ENCODE measurements at places on chromosomes 12 and 14.

GRCh38 chr12:12201274-12201758 lies 65.5 kb downstream of the LRP6 start:
- no peak for DNase-seq

DNA sequence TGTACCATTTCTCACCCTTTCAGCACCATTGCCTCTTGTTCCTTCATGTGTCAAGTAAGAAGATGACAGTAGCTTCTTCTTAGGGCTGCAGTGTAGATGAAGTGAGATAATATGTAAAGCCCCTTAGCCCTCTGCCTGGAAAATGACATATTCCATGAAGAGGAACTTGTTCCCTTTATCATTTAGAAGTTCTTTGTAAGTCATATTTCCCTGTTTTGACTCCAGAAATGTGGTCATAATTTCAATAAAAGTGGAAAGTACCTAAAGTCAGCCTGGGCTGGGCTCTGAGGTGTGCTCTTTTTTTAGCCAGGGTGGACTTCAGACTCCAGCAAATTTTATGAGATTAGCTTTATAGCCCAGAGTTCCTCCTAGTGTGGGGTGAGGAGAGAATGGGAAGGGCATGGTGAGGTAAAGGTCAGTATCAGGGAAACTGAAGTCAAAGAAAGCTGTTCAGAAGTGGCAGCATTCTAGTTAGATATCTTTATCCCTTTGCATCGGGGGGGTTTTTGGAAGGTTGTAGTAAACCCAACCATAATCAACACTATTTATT lies 92.5 kb downstream of the TMCC3 start:
- no peak for DNase-seq

- no peak for DNase-seq
Measured at GRCh38 chr12:53454707-53455106, 2.8 kb downstream of the PCBP2 start.

DNA sequence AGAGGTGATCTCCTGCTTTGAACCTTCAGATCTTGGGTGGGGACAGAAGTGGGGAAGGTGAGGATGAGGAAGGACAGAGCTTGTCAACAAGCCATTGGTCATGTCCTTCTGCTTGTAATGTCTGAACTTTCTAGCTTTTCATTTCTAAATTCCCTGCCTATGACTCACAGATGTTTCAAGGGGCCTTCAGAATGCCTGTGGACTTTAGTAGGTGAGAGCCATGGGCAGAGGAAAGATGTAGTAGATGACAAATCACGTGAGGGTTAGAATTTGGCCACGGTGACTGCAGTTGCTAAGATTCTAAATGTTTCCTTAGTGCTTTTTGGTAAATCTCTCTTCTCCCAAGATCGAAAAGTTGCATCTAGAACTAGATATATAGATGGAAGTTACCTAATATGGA lies 18.7 kb upstream of the CREBL2 start:
- no peak for DNase-seq

- no peak for DNase-seq
Measured at GRCh38 chr12:68451261-68452077, 119.3 kb upstream of the MDM1 start.

DNA sequence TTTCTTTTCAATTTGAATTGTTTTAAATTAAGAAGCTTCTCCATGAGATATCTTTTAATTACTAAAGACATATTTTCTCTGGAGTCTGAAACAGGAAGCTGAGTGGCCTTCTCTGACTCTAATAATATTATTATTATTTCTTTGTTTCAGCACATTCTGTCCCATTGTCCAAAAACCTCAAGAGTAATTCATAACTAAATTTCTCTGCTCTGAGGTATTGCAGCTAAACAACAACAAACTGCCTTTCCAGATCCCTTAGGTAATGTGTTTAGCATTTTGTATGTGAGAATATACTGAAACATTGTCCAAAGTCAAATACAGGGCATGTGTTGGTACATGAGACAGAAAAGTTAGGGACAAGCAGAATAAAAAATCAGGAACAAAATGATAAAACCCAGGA lies 199.0 kb upstream of the FAR2 start:
- DNase-seq: no peak

DNA sequence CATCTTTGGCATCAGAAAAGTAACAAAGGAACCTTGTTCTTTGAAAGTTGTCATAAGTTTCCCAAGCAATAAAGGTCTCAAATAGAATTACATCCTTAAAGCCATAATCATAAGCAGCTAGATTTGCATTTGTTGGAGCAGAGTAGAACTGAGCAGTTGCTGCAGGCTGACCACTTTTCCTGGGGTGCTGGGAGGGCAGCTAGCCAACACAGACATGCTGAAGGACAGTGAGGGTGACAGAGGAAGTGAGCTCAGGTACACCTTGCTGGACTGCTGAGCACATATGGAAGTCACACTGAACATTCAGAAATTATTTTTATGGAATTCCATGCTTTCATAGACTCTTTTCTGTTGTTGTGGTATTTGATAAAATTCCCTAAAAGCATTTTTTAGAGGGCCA lies 66.2 kb downstream of the MARK3 start:
- DNase-seq: no peak

- DNase-seq: no peak
Measured at GRCh38 chr14:101119830-101120571, 216.5 kb upstream of the RTL1 start.

- DNase-seq: no peak
Measured at GRCh38 chr14:85387181-85387580, 142.8 kb upstream of the FLRT2 start.

DNA sequence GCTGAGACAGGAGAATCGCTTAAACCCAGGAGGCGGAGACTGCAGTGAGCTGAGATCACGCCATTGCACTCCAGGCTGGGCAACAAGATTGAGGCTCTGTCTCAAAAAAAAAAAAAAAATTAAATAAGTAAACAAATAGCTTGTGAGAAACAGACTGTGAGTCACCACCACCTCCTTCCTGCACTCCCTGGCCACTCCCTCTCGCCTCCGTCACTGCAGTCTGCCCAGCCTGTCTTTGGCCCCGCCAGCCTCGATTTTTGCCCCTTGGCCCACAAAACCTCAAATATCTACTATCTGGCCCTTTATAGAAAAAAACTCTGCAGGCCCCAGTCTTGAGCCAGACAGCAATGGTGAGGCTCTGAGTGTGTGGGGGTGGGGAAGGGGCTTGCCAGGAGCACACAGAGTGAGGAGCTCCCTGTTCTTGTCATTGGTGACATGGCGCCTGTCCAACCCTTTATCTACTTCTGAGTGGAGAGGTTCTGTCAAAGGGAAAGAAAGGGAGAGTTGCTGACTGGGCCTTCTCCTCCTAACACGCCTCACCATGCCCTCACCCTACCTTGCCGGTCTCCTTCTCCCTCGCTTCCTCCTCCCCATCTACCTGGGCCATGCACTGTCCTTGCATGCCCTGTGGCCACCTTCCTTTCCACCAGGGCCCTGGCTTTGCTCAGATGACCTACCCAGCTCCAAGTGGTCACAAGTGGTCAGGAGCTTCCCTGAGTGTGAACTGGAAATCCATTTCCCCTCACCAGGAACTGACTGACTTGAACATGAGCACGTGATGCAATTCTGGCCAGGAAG lies 22.1 kb downstream of the LGMN start:
- no peak for DNase-seq

DNA sequence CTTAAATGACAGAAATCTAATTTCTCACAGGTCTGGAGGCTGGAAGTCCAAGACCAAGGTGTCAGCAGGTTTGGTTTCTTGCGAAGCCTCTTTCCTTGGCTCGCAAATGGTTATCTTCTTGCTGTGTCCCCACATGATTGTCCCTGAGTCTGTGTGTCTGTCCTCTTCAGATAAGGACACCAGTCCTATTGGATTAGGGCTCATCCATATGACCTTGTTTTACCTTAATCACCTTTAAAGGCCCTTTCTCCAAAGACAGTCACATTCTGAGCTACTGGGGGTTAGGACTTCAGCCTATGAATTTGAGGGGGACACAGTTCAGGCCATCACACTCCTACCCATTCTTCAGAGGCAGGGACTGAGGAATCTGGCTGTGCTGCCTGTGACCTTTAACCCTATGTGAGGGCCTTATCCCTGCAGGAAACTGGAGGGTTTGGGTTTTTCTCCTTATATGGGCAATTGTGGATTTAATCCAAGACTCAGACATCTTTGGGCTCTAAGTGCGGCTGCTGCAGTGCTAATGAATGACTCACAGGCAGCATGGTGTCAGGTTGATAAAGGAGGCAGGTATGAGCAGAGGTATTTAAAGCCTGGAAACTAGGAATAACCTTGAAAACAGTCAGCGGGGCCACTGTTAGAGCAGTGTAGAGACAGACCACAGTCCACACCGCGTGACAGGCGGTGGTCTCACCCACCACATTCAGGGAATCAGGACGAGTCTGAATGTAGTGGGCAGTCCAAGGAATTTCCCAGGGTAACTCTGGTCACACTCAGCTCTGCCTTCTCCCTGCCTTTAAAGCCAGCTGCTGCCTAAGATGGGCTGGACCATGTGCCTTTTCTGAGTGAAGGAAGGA lies 10.2 kb downstream of the TPCN1 start:
- no peak for DNase-seq

GRCh38 chr12:28443337-28443736 lies 253.1 kb downstream of the CCDC91 start:
- DNase-seq: no peak
